ENCODE measurements at places on chromosomes 16 and 17.

- ATAC-seq, result no peak
Observed at GRCh38 chr17:73060721-73061120, 31.8 kb downstream of the SLC39A11 start.

DNA sequence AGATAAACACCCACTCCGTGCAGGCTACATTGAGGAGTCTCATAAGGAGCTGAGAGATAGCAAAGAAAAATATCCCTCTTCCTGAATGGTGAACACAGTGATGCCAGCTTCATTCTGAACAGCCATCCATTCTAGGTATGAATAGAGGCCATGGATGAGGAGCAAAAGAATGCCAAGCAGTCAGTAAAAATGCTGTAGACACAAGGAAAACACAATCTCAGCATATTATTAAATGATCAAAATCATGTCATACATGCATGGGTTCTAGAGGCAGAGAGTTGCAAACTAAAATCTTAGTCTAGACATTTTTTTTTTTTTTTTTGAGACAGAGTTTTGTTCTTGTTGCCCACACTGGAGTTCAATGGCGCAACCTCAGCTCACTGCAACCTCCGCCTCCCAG lies 313.0 kb downstream of the SOX9 start:
- no peak for ATAC-seq

- no peak for ATAC-seq
Observed at GRCh38 chr16:50592996-50593395, 44.8 kb downstream of the NKD1 start.

GRCh38 chr16:48123104-48123788 lies 32.5 kb downstream of the ABCC12 start:
- ATAC-seq, result peak; percentile 89

- no peak for ATAC-seq
Observed at GRCh38 chr17:21510686-21511362, 134.7 kb downstream of the KCNJ12 start.

DNA sequence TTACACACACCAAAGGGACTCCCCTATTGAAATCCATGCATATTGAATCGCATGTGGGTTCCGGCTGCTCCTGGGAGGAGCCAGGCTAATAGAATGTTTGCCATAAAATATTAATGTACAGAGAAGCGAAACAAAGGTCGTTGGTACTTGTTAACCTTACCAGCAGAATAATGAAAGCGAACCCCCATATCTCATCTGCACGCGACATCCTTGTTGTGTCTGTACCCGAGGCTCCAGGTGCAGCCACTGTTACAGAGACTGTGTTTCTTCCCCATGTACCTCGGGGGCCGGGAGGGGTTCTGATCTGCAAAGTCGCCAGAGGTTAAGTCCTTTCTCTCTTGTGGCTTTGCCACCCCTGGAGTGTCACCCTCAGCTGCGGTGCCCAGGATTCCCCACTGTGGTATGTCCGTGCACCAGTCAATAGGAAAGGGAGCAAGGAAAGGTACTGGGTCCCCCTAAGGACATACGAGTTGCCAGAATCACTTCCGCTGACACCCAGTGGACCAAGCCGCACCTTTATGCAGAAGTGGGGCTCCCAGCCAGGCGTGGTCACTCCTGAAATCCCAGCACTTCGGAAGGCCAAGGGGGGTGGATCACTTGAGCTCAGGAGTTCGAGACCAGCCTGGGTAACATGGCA lies 2.2 kb downstream of the GAA start:
- no peak for ATAC-seq

DNA sequence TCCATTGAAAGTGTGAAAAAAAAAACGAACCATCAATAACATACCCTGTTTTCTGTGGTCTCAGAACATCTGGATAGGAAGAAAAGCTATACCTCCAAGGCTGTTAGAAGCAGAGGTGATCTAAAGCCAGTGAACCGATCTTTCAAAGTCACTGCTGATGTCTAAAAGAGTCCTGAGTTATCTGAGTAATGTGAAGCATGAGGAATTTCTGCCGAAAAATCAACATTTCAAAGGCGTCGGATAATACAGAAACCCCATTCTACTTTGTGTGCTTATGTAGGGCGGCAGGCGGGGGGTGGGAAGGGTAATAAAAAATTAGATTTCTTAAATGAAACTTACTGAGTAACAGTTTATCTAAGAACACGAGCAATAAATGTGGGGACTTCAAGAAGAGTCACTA lies 3.9 kb downstream of the XYLT1 start:
- ATAC-seq, result no peak

GRCh38 chr16:78998879-78999278 lies 601.7 kb downstream of the MAF start:
- ATAC-seq, result no peak

- no peak for ATAC-seq
Observed at GRCh38 chr17:10623737-10624338, 33.3 kb downstream of the MYH3 start.

- no peak for ATAC-seq
Observed at GRCh38 chr17:41452281-41452680, 11.5 kb upstream of the KRT38 start.

DNA sequence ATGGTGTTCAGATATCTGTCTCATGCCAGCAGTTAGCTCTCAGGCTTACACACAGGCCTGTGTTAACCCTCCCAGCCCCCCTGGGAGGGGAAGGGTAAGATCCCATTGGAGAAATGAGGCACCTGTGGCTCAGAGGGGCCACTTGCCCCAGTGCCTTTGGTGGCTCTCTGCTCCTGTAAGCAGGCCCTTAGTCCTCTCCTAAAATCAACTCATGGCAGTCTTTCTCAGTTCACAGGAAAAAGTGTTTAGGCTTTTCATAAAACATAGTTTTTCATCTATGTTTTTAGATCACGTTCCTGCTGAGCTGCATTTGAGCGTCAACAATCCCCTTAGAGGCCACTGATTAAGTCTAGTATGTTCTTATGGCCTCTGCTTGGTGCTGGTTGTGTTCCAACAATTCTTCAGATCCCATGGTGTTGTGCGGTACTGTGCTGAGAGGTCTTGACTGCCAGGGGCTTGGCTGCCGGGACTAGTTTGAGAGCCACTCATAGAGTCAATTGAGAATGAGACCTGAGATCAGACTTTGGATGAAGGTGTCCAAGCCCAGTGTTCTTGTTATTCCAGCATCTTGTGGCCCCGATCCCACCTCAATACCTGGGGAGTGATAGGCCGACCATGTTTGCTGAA lies 10.6 kb downstream of the TAOK2 start:
- no peak for ATAC-seq

DNA sequence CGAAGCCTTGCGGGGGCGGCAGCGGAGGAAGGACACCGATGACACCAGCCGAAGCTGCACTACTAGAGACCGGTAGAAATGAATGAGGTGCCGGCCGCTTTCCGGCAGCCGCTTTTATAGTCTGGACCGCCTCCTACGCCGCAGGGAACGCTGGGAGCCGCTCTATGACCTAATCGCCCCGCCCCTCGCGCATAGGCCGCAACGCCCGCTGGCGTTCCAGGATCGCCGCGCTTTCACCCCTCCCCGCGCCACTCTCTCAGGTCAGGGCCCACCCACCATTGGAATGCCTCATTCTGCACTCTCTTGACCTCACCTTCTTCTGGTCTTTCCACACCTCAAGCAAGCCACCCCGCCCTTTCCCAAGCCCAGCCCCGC lies at the start of gene DDX5:
TSS of gene DDX5 (minus strand) at position 89 of the 375 bp plus-strand sequence. CDS start 170 bp downstream, outside the sequence.
- peak; percentile 57 for ATAC-seq

- no peak for ATAC-seq
Observed at GRCh38 chr17:55745258-55745657, 5.6 kb upstream of the PCTP start.

DNA sequence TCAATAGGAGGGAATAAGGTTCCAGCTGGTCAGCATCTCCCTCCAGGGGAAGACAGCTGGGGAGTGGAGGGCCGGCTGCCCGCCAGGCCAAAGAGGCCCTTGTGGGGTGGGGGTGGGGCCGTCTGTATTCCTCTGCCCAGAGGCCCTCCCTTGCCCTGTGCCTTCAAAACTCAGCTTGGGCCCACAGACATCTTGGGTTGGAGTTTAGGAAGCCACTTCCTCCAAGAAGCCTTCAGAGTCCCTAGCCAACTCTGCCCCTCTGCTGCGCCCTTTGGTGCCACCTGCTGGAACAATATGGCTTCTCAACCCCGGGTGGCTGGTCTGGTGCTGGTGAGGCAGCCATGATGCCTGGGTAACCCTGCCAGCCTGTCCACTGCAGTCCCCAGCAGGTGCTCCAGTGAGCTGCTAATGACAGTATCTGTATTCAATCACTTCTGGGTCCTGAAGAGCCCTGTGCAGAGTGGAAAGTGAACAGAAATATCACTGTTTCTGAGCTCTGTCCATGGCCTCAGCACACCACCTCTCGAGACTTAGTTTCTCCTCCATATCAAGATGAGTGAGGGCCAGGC lies 16.7 kb downstream of the HSD11B2 start:
- ATAC-seq, result peak; percentile 89

- ATAC-seq, result no peak
Observed at GRCh38 chr17:3982113-3982512, 17.9 kb upstream of the ATP2A3 start.

DNA sequence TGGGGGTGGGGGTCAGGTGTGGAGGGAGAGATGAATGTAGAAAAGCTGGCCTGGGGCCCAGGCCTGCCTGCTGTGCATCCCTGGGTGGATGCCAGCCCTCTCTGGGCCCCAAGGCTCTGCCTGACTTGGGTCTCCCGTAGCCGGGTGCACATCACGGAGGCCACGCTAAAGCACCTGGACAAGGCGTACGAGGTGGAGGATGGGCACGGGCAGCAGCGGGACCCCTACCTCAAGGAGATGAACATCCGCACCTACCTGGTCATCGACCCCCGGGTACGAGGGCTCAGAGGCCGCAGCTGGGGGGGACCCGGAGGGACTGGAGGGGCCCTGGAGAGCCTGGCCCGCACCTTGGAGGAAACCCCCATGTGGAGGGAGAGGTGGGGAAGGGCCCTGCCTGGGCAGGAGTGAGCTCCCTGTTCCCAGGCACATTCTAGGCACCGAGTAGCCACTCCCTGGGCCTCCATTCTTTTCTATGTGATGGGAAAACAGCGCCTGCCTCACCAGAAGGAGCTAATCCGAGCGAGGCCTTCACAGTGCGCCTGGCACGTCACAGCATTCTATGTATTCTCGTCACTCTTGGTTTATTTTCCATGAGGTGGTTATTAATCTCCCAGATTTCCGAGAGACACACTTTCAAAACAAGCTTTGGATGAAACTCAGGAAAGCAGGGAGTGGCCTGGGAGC lies 34.7 kb downstream of the ADCY7 start:
- ATAC-seq, result no peak

GRCh38 chr17:4513113-4514032 lies 14.7 kb downstream of the SPNS2 start:
- ATAC-seq, result no peak

- ATAC-seq, result no peak
Observed at GRCh38 chr17:83191388-83192160, 112.2 kb downstream of the METRNL start.

DNA sequence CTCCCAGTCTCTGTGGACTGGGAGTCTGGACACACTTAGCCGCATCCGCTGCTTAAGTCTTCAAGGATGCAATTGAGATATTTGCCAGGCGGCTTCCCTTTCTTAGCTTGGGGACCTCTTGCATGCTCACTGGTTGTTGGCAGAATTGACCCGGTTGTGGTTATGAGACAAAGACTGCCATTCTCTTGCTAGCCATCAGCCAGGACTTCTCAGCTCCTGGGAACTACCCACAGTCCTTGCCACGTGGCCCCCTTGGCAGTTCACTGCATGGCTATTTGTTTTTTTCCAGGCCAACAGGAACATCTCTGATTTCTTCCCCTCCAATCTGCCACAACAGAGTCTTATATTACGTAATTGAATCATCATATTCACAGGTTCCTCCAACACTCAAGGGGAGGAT lies 25.5 kb downstream of the CACNG4 start:
- no peak for ATAC-seq

DNA sequence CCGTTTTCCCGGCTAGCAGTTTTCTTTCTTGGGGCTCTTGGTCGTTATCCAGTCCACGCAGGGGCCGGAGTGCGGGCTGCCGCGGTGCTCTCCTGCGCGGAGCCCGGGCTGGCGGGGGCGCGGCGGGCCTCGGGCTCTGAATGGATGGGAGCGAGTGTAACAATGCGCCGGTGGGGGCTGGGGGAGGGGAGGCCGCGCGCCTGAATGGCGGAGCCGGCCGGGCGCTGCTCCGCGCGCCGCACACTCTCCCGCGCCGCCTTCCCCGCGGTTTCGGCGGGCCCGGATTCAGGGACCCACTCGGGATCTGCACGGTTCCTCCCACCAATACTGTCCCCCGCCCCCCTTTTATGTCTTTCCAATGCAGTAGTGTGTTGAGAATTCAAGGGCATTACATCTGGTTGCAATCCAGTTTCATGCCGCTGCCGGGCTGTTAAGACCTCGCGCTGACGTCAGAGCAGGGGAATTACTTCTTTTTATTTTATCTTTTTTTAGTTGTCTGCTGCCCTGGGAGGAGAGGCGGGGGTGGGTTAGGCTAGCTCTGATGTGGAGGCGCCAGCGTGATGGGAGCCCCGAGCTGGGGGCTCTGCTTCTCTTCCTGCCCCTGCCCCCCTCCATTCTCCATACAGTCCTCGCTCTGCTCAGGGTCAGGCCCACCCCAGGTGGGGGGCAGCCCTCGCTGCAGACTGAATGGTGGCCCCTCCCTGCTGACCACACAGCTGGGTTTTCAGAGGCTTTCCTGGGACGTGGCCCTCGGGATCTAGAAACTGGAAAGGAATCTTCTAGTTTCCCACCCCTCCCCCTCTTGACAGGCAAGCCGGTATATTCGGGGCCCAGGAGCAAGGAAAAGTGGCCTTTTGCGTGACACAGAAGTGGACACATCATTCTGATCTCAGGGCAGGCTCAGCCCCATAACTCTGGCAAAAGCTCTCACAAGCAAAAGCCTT lies 1.8 kb downstream of the RAI1 start:
- peak; percentile 60 for ATAC-seq

GRCh38 chr16:84593825-84594724 lies 23.8 kb downstream of the COTL1 start:
- ATAC-seq, result peak; percentile 64

- ATAC-seq, result no peak
Observed at GRCh38 chr16:51951668-51952298, 595.2 kb downstream of the TOX3 start.

GRCh38 chr17:60390186-60390585 lies 1.7 kb downstream of the USP32 start:
- no peak for ATAC-seq

DNA sequence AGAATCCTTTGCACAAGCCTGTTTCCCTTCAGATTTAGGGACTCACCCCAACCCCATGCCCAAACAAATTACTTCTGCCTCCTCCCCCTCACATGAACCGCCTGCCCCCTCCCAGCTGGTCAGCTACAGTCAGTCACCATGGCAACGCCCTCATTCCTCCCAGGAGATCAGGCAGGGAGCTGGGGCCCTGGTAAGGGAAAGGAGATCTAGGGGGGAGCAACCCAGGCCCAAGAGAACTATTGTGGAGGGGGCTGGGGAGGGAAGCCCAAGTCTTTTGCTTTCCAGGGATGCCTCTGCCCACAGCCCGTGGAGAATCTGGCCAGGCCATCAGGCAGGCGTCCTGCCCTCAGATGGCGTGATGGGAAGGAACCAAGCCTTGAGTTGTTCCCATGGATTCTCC lies 2.8 kb downstream of the FAM171A2 start:
- no peak for ATAC-seq

- ATAC-seq, result peak; percentile 93
Observed at GRCh38 chr16:85947230-85948137, 48.5 kb downstream of the IRF8 start.

DNA sequence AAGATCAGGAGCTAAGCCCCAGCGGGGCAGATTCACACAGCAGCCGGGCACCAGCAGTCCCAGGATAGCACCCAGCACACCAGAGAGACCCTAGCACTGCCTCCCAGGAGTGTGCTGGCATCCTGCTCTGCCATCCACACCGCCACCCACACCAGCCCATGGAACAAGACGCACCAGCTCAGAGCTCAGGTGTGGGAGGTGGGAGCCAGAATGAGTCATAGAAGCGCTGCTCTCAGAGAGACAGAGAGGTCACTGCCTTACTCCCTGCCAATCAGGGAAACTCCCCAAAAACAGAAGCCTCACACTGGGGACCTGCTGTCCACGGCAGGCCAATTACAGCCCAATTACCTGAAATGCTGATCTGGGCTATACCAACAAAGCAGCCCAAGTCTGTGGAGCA lies 64.9 kb downstream of the CDYL2 start:
- peak; percentile 32 for ATAC-seq

Data from activated CD4-positive, CD25-positive, alpha-beta regulatory T cell treated with anti-CD3 and anti-CD28 coated beads, Interleukin-2, amount 50 U/mL, for 24 hours (primary cell).